ENCODE measurements at places on chromosomes 6 and 20. TPM values are rescaled to one million over a fixed set of nuclear protein-coding genes. Genes with fewer than 3 reads are reported as not detected.
A peak's percentile ranks its signal among the peaks of the same experiment; 100 is the strongest.

GRCh38 chr6:127967708-127968107 lies 66.8 kb upstream of the THEMIS start:
- DNase-seq, result peak; percentile 26

- DNase-seq, result no peak
These were observed 190.8 kb downstream of the EPM2A start for GRCh38 chr6:145544514-145544913.

DNA sequence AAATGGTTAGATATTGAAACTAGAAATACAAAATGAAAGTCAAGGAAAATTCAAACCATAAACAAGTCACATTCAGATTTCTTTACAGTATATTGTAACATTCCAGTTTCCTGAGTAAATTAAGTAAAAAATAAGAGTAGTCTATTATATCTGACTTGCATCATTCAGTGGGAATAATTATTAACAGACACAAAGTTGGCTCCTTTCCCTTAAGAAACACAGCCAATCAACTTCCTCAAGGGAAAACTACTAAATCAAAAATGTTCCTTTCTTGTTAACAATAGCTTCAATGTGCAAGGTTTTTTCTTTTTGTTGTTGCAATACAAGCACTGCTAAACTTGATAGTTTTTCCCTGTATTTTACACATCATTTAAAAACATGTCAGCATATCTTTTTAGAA lies 33.2 kb downstream of the DNAAF9 start:
- DNase-seq, result no peak

GRCh38 chr6:119370080-119370479 lies 20.5 kb upstream of the MAN1A1 start:
- DNase-seq, result no peak

GRCh38 chr6:83860359-83860755 lies 868 bp downstream of the CYB5R4 start:
- no peak for DNase-seq

KIF13A gene
- 15.0 TPM for total RNA-seq

Measured in natural killer cell (primary cell).